ENCODE measurements at places on chromosomes 12 and 14.

GRCh38 chr14:104794993-104795780 is at the start of gene AKT1:
Gene AKT1 (minus strand): TSS chr14:104795748. CDS start chr14:104792643, 3,105 bp downstream.
- DNase-seq = no peak

DNA sequence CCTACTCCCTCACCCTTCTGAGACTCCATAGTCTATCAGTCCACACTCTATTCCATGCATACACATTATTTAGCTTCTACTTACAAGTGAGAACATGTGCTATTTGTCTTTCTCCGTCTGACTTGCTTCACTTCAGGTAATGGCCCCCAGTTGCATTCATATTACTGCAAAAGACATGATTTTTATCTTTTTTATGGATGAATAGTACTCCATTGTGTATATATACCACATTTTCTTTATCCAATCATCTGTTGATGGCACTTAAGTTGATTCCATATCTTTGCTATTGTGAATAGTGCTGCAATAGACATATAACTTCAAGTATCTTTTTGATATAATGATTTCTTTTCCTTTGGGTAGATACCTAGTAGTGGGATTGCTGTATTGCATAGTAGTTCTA is 171.8 kb downstream of the DACT1 start:
- DNase-seq = no peak

DNA sequence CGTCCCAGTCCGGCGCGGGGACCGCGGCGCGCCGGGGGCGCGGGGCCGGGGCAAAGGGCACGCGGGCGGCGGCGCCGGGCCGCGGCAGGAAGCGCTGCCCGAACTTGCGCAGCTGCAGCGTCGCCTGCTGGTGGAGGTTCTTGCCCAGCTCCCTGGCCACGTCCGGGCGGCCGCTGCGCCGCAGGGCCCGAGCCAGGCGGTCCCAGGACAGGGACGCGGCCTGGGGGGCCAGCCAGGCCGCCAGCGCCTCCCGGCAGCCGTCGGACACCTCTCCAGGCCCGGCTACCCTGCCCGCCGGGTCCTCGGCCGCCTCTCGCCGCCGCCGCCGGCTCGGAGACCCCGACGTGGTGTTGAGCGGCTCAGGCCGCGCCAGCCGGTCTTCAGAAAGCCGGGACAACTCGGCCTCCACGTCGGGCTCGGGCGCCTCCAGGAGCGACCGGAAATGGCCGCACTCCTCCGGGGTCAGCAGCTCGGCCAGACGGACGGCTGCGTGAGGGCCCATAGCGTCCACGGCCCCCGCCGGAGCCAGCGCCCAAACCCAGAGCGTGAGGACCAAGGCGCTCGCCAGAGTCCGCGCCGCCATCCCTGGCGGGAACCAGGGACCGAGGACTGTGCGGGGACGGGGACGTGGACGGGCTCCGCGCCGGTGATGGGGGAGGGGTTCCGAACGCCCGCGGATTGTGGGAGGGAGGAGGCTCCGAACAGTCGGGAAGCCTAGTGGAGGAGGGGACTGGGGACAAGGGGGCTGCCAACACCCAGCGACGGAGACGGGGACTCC is 34.0 kb downstream of the FIGNL2 start:
- DNase-seq = peak; percentile 68

DNA sequence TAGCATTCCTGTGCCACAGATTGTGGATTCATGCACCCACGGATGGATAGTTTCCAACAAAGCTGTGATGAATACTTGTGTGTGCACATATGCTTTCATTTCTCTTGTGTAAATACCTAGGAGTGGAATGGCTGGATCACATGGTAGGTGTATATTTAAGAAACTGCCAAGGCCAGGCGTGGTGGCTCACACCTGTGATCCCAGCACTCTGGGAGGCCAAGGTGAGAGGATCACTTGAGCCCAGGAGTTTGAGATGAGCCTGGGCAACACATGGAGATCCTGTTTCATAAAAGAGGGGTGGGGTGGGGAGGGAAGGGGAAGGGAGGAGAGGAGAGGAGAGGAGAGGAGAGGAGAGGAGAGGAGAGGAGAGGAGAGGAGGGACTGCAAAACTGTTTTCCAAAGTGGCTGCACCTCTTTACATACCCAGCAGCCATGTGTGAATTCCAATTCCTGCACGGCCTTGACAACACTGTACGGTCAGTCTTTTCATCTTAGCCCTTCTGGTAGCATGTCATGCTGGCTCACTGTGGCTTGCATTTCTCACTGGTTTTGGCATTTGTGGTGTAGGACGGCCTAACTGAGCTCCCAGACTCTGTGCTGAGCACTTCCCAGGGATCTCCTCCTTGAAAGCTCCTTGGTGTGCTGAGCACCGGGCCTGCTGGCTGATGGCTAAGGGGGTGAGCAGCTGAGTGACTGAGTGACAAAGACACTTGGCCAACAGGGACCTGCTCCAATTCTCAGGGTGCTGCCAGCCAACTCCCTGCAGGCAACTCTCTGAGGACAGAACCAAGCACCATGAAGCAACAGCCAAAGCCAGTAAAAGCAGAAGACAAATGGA is 27.9 kb downstream of the SYNE3 start:
- DNase-seq = no peak

DNA sequence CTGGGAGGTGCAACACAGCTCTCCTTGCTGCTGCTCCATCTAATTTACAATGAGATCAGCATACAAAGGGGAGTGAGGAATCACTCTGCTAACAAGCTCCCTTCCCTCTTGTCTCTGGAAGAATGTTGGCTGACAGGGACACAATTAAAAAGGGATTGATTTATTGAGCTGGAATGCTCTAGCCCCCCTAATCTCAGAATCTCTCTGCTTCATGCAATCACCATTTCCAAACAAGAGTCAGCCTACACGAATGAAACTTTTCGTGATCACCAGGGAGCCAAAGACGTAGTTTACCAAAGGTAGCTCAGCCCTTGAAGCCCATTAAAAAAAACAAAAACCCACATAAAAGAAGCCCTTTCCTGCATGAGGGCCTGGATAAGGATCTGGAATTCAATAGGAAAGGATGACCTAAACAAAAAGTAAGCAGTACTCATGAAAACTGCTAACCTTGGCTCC is 223.8 kb downstream of the C12orf75 start:
- no peak for DNase-seq

GRCh38 chr14:54814076-54814475 is 88.5 kb downstream of the GCH1 start:
- DNase-seq = peak; percentile 25

DNA sequence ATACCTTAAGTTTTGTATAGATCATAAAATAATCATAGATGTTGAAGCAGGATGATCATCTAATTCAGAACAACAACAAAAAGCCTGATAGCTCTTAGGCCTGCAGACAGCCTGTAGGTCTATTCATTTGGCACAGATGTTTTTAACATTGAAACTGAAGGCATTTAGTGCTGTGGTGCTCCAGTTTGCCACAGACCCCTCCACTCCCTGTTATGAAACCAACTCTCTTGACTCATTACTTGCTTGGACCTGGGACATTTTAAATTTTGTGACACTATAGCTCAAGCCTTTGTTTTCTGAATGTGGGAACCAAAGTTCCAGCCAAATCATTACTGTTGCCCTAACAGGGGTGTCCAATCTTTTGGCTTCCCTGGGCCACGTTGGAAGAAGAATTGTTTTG is 9.1 kb downstream of the PRKCH start:
- DNase-seq = no peak

GRCh38 chr14:69855180-69855832 is 23.9 kb upstream of the SMOC1 start:
- DNase-seq = no peak

- DNase-seq = no peak
These were observed 1.4 kb downstream of the RIN3 start for GRCh38 chr14:92514844-92515514.

DNA sequence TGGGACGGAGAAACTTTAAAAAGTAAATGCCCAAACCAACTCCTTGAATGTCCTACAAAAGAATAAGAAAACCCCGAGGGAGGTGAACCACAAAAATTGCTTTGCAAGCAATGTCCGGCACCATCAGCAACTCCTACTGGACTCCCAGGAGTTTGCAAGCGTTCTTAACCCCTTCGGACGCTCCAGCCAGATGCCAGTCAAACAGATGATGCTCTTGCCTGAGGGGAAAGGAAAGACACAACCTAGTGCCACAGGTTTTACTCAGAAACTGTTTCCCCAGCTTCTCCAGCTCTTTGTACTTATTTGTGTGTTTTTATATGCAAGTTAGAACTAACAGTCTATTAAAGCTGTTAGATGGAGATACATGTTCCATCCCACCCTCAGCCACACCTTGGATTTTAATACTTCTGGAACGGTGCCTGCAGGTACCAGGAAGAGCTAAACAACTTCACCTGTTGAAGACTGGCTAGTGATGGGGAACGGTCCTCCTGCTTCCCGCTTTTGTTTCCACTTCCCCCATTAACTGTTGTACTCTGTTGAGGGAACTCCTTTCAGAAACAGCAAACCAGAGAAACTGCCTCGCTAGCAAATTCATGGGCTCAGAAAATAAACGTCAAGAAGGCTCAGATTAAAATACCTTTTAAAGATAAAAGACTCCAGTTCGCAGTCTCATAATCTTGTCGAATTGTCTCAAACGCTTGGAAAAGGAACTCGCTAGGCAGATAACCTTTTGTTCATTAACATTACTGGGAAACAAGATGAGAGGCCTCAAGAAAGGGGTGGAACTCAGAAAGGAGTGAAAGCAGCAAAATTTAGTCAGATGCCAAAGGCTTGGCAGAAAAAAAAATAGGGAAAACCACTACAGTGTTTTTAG is 1.1 kb upstream of the FERMT2 start:
- DNase-seq = no peak

DNA sequence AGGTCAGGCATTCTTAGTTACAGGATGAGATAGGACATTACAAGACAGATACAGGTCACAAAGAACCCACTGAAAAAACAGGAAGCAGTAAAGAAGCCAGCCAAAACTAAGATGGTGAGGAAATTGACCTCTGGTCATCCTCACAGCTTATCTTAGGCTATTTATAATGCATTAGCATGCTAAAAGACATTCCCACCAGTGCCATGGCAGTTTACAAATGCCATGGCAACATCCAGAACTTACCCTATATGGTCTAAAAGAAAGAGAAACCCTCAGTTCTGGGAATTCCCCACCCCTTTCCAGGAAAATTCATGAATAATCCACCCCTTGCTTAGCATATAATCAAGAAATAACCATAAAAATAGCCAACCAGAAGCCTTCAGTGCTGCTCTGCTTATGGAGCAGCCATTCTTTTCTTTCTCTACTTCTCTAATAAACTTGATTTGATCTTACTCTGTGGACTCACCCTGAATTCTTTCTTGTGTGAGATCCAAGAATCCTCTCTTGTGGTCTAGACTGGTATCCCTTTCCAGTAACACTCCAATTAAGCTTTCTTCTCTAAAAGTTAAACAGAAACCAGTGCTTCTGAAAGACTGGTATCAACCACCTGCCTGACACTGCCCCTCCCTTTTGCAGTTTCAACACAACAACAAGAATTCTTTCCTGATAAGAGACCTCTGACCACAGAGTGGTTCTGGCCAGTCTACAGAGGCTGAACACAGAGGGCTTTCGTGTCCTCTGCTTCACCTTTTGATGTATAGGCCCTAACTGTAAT is 86.9 kb downstream of the BCAT1 start:
- no peak for DNase-seq

- DNase-seq = no peak
These were observed 660 bp upstream of the MAP1LC3B2 start for GRCh38 chr12:116558280-116559161.

- DNase-seq = no peak
These were observed 10.1 kb upstream of the CACNA2D4 start for GRCh38 chr12:1928439-1929121.

DNA sequence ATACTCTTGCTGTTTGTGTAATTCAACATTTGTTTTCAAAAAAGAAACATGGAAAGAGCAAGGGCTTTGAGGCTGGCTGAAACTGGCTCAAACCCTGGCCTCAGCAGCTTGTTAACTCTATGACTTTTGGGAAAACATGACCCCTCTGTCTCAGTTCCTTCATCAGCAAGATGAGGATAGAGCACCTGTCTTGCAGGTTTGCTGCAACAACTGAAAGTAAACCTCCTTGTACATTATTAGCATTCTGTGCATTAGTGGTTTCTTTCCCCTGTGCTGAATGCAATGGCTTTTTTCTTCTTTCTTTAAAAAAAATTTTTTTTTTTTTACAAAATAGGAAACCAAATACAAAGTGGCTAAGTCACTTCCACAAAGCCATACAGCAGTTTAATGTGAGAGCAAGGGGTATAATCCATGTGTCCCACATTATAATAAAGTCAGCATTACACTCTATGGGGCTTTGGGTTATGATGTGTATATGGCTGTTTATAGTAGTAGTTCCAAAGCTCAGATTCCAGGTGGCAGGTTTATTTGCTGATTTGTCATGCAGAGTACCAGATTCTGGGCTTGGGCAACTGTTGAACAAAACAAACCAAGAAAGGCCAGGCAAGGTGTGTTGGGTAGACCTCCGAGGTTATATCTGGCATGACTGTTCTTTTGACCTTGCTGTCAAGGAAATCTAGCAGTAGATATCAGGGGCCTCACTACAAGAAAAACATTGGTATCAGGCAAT is 194.5 kb upstream of the CNOT2 start:
- DNase-seq = no peak

DNA sequence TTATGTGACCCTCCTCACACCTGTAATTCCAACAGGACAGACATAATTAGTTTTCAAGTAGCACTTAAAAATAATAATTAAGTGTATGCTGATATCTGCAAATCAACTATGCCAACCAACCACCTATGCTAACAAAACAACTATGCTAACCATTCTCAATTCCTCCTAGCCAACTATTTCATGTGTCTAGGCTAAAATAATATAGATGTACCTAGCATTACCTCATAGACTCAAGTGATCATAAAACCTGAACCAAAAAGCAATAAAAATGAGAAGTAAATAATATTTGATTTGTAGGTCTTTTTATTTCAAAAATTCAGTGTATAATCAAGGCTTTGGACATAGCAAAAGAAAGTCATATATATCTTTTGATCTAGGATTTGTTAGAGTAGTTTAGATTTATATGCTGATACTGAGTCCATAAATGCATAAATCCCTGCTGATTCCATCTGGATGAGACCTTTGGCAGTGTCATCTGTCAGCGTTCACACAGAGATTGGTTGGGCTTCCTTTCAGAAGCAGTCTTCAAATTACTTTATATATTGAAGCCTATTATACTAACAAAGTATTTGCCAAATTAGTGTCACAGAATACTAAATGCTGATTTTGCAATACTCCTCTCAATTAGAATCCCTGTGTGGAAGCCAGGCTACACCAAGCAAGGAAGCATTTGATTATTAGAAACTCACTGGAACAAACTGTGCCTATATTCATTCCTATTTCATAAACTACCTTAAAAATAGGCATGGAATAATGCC is 101.4 kb upstream of the PPM1H start:
- DNase-seq = no peak

DNA sequence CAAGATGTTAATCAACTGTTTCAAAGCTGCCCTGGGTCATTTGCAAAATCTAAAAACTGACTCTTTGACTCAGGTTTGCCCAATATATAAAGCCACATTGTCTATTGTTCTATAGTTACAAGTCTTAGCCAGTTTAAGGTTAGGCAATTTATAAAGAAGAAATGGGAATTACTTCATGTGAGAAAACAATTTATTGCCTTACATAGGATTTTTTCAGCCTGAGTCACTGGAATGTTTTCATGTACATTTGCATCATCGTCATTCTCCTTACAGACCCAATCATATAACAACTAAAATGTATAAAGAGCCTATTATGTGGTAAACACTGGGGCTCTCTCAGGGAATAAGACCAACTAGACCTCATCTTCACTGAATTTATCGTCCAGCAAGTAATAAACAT is 100.3 kb upstream of the PLEKHG7 start:
- DNase-seq = no peak

- DNase-seq = no peak
These were observed at the start of gene TMEM179 for GRCh38 chr14:104604458-104605449. Gene TMEM179 (minus strand): TSS chr14:104604772. CDS start chr14:104604741, 31 bp downstream.

- no peak for DNase-seq
These were observed at the start of gene ADGRD1 for GRCh38 chr12:130953771-130954543. Gene ADGRD1 (plus strand): TSS chr12:130953907. CDS start chr12:130954466, 559 bp downstream.

All from stimulated activated CD4-positive, alpha-beta T cell treated with anti-CD3 and anti-CD28 coated beads, Interleukin-4, amount 100 ng/mL, for 24 hours (primary cell).